ENCODE measurements at places on chromosomes 5 and 9. TPM values are rescaled to one million over a fixed set of nuclear protein-coding genes. Genes with fewer than 3 reads are reported as not detected.

DNA sequence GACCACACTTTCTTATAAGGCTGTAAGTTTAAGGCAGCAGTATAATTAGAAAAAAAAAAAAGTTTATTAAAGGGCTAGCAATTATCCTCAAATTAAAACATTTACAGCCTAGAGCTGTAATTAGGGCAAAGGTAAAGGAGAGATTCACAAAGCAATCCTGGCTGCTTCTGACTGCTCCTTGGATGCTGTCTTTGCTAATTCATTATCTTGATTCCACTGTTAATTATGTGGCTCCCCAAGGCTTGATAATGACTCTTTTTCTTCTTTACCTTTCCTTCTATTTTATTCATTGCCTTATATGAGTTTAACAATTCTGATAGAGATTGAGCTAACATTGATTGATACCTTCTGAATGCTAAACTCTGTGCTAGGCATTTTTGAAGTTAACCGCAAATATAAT is 476.5 kb downstream of the DTWD2 start:
- no peak for DNase-seq

DNA sequence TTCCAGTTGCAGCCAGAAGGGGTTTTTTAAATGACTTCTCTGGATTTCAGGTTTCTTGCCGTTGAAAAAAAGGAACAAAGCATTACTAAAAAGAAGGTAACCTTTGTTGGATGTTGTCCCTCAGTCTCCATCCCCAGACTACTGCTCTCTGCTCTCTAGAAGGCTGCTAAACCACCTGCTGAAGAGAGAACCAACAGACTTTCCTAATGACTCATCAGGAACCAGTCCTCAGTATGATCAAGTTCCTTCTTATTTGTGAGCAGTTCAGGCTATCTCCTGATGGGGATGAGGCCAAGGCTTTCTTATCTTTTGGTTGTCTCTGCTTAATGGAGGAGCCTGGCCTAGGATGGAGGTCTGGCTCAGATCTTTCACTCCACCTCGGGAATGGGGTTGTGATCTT is 4.1 kb downstream of the KIF4B start:
- no peak for DNase-seq

The NLN gene
- 24.4 TPM for total RNA-seq

GRCh38 chr5:35780236-35780635 is 76.5 kb upstream of the IL7R start:
- DNase-seq: no peak

The GABRA1 gene
- total RNA-seq: not detected

GRCh38 chr5:43192558-43193180 is 644 bp downstream of the NIM1K start:
- DNase-seq: peak; percentile 12
